ENCODE measurements at places on chromosomes 2 and 18.

GRCh38 chr2:151872463-151872862, 44.2 kb upstream of the ARL5A start:
- DNase-seq: no peak

GRCh38 chr2:9422321-9423099, 818 bp downstream of the ITGB1BP1 start:
- peak; percentile 51 for DNase-seq

GRCh38 chr2:67782443-67782842, 280.4 kb downstream of the C1D start:
- no peak for DNase-seq

- no peak for DNase-seq
These were observed 240.3 kb downstream of the HDAC4 start for GRCh38 chr2:239160226-239161143.

DNA sequence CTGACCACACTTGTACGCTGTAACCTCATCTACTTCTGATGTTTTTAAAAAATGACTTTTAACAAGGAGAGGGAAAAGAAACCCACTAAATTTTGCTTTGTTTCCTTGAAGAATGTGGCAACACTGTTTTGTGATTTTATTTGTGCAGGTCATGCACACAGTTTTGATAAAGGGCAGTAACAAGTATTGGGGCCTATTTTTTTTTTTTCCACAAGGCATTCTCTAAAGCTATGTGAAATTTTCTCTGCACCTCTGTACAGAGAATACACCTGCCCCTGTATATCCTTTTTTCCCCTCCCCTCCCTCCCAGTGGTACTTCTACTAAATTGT, 2.1 kb downstream of the RHOB start:
- DNase-seq: no peak

DNA sequence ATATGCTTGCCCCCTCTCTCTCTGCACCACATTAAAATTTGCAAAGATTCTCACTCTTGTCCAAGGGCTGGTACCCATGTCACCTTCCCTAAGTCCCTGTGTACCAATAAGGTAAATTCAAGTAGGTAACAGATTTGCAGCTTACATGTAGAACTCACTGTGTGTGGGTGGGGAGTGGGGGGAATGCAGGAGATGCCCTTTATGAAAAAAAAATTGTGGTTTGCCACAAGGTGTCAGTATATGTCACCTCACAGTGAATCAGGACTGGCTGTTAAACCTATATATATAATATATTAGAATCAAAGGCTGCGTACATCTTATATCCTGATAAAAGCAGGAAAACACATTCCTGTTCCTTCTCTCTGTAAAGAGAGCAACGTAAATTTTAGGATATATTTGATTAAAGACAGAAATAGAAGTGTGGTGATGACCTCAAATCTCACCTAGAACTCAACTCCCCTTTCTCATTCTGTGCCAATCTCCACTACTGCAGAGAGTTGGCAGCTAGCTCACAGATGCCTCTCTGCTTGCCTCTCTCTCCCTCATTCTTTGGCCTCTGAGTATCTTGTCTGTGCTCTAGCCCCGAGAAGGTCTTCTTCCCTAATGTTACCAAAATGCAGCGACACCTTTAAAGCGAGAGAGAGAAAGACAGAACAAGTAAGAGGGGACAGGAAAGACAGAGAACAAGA, 536 bp downstream of the XDH start:
- DNase-seq: no peak

DNA sequence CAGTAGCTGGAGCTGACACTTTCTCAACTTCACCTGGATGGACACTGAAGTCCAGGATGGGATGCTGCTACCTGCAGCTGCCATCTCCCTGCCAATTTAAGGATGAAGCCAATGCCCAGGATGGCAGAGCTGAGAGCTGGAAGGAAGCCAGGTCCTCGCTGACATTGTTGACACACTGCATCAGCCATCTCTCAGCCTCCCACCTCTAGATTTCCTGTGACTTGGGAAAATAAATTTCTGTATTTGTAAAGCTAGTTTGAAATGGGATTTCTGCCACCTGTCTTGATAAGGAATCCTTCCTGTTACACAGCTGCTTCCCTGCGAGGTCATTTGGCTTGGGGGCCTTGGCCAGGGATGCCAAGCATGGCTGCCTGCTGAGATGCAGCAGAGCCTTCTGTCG, 43.5 kb downstream of the KCTD1 start:
- DNase-seq: no peak

DNA sequence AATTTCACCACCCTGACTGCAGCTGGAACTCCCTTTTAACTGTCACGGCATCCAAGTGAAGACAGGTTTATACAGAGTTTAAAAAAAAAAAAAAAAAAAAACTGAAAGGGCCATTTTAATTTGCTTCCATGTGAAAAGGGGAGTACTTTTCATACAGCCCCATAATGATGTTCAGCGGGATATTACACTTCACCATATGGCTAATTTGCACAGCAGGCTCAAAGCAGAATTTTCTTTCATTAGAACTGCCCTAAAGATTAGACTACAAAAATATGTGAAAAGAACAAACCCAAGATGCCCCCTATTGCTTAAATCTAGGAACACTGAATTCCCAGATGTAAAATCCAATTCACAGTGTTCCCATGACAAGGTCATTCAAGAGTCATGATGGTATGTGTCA, 301.8 kb downstream of the EXOC6B start:
- no peak for DNase-seq

DNA sequence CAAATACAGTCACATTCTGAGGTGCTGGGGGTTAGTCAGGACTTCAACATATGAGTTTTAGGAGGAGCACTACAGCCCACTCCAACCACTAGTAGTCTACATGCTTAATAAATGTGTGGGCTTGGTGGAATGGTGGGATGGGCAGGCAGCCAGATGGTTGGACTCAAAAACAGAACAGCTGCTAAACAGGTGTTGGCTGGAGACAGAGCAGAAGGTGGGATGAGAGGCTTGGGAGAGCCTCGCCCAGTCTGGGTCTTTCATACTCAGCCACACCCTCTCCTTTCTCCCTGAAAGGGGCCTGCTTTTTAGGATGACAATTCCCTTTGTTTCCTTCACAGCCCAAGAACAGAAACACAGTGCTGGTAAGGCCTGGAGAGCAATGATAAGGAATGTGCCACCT, 143.9 kb upstream of the KLHL29 start:
- DNase-seq: no peak

GRCh38 chr2:156538083-156538504, 101.9 kb downstream of the GPD2 start:
- no peak for DNase-seq

- no peak for DNase-seq
These were observed 25.0 kb downstream of the CCDC102B start for GRCh38 chr18:68822926-68823325.

DNA sequence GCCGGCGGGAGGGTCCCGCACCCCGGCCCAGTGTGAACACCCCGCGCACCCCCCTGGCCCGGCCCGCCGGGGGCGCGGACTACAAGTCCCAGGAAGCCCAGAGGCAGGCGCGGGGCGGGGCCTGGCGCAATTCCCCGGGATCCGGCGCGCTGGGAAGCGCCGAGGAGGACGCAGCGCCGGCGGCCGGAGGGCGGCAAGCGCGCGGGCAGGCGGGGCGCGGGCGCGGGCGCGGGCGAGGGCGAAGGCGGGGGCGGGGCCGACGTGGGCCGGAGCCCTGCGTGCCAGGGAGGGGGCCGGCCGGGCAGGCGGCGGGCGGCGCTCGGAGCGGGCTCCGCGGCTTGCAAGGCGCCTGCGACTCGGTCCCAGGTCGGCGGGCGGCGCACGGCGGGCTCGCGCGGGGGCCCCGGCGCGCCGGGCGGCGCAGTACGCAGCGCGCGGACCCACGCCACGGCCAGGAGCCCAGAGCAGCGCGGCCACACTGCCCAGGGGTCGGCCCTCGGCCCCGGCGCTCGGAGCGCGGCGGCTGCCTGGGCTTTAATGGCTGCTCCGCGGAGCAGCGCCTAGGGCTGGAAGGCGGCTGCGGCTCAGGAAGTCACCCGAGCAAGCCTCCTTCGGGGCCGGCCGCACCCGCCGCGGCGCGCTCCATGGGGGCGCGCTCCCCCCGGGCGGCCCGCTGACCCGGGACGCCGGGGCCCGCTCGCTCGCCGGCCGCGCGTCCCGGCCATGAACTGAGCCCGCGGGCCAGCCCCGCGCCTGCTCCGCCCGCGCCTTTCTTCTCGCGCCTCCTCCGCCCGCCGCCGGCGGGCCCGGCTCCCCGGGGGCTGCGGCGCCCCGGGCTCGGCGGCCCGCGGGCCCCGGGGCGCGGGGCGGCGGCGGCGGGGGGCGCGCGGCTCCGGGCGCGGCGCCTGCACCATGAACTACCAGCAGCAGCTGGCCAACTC, at the start of gene AGAP1:
TSS of gene AGAP1 (plus strand) at position 269 of the 941 bp plus-strand sequence.
- peak; percentile 96 for DNase-seq

DNA sequence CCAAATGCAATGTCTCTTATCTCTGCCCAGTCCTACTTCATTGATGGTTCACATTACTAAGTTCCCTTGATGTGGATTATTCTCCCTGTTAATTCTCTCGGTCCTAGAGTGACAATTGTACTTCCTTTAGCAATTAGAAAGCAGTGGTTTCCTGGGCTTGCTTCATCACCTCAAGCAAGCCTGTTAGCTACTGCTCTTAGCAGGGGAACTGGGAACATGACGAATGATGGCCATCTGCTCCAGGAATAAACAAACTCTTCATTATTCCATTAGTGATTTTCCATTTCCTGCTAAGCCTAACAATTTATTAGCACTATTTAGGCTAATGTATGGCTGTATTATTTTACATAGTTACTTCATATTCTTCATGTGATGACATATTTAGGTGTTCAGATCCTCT, 331.8 kb downstream of the MTX2 start:
- no peak for DNase-seq

- no peak for DNase-seq
These were observed 35.0 kb upstream of the CYP27A1 start for GRCh38 chr2:218746960-218747359.

GRCh38 chr18:35201256-35201931, 39.4 kb upstream of the ZNF397 start:
- DNase-seq: no peak

GRCh38 chr2:72145658-72146329, 1.9 kb downstream of the CYP26B1 start:
- peak; percentile 6 for DNase-seq

DNA sequence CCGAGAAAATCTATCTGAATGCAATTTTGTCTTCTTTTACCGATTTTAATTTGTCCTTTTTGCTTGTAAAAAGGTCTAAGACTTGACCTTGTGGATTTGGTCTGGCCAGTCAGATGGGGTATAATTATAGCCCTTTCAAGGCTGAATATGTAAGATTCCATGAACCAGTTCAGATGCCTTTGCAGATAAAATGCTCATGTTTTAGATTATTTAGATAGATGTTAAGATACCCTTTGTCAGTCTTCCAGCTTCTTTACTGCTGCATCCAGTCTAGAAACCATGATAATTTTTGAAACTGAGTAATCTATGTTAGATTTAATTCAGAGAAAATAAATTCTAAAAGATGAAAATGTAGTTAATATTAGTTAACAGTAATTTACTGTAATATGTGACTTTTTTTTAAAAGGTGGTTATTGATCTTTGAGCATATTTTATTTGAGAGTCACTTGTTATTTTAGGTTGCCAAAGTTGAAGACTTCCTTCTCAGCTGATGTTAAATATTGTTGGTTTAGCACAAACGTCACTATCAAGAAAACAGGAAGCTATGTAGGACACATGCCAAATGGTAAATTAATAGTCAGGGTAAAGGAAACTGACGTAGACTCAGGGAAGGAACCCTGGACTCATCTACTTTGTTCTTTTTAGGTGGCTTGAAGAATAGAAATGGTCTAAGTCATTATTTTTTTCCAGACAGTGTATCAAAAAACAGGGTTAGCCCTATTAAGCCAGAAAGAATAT, 29.8 kb downstream of the BABAM2 start:
- DNase-seq: no peak

GRCh38 chr2:2940061-2940460, 437.6 kb downstream of the EIPR1 start:
- no peak for DNase-seq

GRCh38 chr2:189350540-189351209, 90.6 kb upstream of the WDR75 start:
- DNase-seq: peak; percentile 30

DNA sequence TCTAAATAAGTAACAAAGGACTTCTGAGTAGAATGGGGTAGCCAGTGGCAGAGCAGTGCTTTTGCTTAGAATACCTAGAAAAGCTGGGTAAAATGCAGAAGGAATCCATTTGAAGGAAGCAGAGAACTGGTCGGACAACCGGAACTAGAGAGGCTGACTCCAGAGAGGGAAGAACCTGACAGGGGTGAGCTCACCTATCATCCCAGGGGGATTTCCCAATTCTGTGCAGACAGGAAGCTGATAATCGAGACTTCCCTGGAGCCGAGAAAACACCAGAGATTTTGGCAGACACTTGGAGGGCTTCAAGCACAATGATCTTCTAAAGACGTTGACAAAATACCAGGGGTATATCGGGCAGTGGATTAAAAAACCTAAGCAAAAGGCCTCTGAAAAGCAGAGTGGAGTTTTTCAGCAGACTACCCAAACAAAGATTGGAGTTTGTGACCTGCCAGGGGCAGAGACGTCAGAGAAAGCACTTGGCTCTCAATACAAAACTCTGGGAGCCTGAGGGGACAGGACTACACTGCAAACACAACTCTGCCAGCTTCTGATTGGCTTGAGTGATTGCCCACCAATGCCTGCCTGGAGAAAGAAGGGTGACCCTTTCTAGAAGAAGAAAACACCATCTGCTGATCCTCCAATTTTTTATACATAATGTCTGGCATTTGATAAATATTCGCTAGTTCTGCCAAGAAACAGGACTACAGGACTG, 67.5 kb upstream of the TTN start:
- no peak for DNase-seq

- DNase-seq: no peak
These were observed 180.8 kb downstream of the VAPA start for GRCh38 chr18:10094655-10095054.

GRCh38 chr18:23270986-23271680, 135.8 kb downstream of the CABLES1 start:
- DNase-seq: no peak

DNA sequence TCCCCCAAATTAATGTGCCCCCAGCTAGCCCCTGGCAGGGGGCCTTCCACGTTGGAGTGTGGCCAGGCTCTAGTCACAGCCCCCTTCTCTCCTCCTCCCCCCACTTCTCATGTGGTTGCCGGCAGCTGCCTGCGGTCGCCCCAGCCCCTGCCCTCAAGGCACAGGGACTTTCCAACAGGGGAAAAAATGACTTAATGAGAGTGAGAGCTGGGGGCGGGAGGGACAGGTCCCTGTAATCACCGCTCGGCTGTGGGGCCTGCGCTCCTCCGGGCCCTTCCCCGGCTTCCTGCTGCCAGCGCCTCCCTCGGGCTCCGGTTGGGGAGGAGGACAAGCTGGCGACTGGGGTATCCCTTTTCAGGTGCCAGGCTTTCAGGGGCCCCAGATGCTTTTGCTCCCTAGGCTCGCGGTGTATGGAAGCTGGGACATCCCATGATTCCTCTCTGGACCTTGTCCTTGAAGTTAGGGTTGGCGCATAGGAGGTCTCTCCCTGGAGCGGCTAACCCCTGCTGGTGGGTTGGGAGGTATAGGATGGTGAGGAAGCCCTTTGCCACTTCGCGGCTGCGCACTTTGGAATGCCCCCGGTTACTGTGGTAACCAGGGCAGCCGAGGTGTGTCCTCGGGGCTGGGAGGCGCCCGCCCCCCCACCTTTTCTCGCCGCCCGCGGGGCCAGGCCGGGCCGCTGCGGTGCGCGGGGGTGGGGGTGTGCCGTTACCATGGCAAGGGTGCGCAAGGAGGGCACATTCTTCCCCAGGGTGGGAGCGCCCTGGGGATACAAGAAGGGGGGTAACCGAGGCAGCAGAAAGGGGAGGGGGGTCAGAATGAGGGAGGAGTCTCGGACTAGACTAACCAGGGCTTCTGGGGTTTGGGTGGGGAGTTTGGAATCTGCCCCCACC, 16.1 kb downstream of the WNT10A start:
- peak; percentile 74 for DNase-seq

- peak; percentile 59 for DNase-seq
These were observed 71.2 kb downstream of the CTAGE1 start for GRCh38 chr18:22346401-22346952.
